NCI-H460 (cell line): ENCODE measurements at places on chromosomes 2 and 18.
A peak's percentile ranks its signal among the peaks of the same experiment; 100 is the strongest.

DNA sequence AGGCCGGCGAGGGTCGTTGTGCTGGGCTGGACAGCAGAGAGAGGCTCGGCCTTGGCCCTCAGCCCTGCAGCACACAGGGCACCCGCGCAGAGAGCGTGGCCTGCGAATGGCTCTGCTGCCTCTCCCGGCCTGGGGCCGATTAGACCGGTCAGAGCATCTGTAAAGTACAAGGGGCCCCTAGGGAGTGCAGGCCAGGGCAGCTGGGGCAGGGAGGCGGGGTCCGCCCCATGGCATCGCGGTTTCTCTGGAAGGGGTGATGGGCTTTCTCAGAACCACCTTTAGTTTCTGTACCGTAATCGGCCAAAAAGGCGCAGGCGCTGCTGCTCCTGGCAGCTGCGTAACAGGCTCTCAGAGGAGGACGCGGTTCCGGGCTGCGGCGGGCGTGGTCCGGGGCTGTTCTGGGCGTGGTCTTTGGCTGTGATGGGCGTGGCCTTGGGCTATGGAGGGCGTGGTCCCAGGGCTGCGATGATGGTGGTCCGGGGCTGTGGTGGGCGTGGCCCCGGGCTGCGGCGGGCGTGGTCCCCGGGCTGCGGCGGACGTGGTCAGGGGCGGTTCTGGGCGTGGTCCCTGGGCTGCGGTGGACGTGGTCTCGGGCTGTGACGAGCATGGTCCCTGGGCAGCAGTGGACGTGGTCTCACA is 1.5 kb upstream of the GPR148 start:
- DNase-seq = peak; percentile 80

DNA sequence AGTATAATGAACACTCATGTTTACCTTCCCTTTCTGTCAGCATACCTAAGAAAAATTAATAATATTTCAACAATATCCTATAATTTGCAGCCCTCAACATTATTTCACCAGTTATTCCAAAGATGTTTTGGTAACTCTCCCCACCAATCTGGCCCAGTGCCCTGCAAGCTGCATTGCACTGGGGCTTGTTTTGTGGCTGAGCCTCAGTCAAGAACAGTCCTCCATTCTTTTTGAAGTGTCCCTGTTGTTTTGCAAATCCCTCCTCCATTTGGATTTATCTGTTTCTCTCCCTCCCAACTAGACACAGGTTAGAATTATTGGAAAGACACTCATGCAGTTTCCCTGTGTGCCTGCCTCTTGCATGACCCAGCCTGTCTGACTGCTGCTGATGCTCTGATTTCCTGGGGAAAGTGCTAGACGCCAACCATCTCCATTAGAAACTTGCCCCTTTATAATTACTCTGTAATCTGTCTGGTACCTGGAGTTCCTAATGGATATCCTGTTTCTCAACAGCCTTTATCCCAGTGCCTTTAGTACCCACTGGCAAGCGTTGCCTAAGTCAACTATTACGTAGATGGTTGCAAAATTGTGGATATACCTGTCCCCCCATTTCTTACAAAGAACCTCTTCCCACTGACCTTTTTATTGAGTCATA is 60.2 kb downstream of the EIF5B start:
- DNase-seq = no peak

DNA sequence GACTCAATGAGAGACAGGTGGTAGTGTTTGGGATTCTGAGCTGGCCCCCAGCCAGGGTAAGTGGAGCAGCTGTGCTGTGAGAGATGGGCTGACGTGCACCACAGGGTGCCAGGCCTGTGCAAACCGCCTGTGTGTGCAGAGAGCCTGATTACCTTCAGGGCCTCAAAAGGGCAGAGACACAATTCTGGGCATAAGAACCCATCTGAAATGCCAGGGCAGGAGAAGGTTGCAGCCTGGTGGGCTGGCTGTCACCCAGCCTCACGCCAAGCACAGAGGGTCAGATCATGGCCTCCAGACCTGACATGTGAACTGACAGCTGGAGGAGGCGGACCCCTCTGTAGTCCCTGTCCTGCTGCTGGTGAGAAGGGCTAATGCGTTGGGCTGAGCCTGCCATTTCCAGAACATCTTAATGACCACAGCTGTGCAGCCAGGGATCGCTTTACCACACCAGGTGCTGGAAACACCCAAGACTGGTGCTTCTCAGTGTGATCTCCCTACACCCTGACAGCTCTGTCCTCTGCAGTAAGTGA is 100.9 kb downstream of the ARL4C start:
- DNase-seq = no peak

DNA sequence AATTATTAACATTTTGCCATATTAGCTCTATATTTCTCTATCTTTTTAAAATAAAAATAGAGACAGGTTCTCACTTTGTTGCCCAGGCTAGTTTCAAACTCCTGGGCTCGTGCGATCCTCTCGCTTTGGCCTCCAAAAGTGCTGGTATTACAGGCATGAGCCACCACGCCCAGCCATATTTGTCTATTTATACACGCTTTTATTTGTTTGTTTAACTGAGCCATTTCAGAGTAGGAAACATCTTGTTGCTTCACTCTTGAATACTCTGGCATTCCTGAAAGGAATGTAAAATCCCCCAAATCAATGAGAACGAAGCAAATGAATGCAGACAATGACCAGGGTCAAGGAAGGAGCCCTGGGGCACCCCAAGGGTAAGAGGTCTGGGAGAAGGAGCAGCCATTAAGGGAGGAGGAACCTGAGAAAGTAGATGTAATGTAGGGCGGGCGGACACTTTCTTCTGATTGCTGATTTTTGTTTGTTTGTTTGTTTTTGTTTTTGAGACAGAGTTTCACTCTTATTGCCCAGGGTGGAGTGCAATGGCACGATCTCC is 31.7 kb upstream of the RAB1A start:
- DNase-seq = peak; percentile 5

DNA sequence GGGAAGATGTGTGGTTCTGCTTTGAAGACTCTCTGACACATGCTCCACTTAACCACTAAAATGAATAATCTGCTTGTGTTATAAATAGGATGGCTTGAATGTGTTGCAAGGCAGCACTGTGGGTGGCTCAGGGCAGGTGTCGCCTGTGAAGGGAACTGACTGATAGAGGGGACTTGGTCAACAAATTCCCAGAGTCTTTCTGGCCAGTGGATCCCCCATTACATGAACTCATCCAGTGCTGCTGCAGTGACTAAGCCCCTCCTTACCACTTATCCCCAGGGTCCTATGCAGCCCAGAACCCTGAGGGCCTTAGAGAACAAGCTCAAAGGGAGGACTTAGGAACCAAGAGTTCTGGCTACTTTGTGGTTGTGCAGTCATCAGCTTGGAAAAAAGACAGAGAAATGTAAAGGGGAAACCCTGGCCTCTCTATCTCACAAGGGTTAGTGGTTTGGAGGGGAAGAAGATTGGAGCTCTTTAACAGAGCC is 226.2 kb upstream of the TNP1 start:
- DNase-seq = no peak

GRCh38 chr2:118449401-118449800 is 361.1 kb downstream of the INSIG2 start:
- no peak for DNase-seq

- DNase-seq = no peak
These were observed 56.3 kb downstream of the BOLA3 start for GRCh38 chr2:74091391-74091790.

DNA sequence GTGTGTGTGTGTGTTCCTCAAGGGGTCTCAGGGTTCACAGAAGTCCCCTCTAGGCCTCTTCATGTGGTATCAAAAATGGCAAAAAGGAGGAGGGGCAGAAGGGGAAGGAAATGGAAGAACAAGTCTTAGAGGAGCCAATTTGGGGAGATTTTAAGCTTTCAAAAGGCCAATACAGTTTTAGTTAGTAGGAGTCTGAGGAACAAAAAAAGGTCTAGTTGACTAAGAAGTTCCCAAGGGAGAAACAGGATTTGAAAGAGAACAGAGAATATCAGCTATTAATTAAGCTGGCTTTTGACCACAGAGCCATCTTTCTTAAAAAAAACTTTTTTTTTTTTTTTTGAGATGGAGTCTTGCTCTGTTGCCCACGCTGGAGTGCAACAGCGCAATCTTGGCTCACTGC is 7.1 kb downstream of the RNF125 start:
- DNase-seq = no peak

GRCh38 chr2:216634370-216635148 is 1.3 kb downstream of the IGFBP2 start:
- no peak for DNase-seq

GRCh38 chr2:75204833-75205232 is 5.5 kb upstream of the TACR1 start:
- no peak for DNase-seq

GRCh38 chr18:53142005-53142404 is 802.0 kb downstream of the DCC start:
- DNase-seq = no peak

- DNase-seq = no peak
These were observed 10.0 kb downstream of the SPEG start for GRCh38 chr2:219444566-219445091.

GRCh38 chr18:22277758-22278157 is 108.4 kb downstream of the GATA6 start:
- DNase-seq = no peak
